ENCODE measurements at places on chromosomes 2 and 18.

DNA sequence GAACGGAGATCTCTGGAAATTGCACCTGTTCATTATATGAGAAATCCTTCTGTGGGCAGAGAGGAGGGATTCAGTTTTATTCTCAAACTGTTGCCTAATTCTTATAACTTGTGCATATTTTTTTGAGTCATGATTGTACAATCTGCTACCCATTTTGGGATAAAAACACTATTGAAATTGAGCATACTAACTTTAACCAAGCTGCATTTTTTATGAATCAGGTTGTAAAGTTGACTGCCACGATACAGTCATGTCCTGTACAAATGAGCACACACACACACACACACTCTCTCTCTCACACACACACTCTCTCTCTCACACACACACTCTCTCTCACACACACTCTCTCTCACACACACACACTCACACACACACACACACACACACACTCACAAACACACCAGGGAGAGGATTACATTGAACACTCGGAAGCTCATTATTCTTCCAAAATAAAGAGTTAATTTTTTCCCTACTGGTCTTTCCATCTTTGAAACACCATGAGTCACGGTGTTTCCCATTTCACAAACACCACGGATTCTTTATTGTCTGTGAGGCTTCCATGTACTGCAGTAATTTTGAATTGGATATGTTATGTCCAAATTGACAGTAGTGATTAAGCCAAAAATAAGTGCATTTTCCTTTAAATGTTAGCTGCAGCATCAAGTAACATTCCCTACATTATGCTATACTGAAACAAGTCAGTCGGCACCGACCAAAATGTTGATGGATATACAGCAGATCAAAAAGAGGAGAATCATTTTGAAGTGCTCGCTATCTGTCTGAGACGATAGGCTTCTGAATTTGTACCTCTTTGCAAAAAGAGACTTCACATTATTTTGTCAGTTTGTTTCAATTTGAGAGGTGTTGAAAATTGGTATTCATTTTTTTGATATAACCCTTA lies 216.9 kb downstream of the ARHGAP15 start:
- no peak for DNase-seq

DNA sequence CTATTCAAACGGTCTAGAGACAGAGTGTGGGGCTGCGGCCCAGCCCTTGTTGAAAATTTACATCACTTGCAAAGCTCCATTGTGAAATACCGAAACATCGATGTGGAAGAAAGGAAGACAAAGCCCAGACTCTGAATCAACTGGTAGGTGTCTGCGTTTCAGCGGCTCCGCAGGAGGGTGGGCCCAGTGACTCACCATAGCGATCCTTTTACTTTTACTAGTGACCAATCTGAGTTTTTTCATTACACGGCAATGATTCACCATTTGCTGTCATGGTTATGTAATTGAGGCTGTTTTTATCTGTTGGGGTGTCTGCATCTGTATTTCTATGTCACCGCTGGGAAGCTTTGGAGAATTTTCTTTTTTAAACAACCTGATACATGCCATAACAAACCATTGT lies 66.6 kb upstream of the ODC1 start:
- DNase-seq, result peak; percentile 94

DNA sequence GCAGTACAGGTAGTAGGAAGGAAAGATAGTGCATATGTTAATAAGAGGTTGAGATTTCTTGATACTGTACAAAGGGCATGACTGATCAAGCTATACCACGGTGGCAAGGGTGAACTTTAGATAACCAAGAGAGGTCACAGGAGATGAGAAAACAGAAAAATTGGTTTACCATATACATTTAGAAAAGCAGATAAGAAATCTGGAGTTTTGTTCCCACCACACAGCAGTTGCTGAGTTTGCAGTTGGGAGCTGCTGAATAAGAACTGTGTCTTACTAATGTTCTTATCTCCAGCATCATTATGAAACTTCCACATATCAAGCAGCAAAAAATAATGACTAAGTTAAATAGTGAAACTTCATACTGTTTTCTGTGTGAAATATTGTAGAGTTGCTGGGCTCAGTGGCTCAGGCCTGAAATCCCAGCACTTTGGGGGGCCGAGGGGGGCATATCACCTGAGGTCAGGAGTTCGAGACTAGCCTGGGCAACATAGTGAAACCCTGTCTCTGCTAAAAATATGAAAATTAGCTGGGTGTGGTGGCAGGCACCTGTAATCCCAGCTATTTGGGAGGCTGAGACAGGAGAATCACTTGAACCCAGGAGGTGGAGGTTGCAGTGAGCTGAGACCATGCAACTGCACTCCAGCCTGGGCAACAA lies 12.0 kb upstream of the IMPACT start:
- no peak for DNase-seq

DNA sequence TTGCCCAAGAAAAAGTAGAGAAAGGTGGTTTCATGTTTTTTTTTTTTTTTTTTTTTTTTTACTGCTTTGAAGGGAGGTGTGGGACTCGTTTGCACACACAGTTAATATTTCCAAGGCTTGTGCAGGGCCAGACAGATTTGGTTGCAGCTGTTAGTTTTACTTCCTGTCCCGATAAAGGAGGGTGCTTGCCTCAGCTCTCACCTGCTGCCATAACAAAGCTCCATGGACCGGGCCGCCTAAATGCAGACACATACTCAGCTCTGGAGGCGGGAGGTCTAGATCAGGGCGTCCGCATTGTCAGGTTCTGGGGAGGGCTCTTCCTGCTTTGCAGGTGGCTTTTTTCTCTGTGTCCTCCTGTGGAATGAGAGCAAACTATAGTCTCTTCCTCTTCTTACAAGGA lies 69.9 kb downstream of the ODC1 start:
- no peak for DNase-seq

DNA sequence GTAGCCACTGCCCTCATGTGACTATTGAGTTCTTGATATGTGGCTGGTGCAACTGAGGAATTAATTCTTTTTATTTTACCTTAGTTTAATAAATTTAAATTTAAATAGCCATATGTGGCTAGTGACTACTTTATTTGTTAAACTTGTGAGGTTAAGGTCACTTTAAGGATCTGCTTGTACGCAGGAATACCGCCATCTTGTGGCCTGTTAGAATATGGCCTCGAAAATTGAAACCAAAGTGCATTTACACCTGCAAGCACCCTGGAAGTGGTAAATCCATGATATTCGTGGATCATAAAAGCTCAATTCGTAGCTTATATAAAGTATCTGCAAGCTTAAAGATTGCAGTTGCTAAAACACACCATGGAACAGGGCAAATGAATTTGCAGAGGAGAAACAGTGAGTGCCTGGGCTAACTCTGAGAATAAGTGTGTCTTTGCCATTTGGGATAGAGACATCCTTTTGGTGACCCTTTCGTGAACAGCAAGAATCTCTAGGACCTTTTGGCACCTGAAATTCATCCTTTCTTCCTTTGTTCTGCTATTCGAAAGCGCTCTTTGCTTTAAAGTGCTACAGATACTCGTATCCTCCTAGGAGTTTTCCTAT lies 59.9 kb upstream of the REG3A start:
- DNase-seq, result peak; percentile 22

DNA sequence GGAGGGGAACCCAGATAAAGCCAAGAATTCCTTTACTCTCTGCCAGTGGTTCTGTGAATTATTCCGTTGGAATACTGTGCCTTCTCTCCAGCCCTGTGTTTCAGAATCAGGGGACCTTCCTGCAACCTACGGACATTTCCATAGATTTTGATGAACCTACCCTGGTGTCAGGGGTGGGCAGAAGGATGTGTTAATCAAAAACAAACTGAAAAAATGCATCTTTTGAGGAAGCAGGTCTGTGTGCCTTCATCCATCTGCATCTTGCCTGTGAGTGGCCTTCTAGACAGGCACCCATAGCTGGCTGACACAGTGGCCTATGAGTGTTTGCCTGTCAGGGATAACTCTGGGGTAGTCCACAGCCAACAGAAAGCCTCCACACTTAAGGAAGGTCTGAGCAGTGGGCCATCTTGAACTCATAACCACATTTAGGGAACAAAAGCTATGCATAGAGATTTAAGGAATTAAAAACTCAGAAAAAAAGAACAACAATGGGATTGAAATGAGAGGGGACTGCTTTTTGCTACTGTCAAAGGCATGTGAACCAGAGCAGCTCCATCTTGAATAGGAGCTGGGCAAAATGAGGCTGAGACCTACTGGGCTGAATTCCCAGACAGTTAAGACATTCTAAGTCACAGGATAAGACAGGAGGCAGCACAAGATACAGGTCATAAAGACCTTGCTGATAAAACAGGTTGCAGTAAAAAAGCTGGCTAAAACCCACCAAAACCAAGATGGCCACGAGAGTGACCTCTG lies 45.9 kb upstream of the ITGA6 start:
- no peak for DNase-seq

DNA sequence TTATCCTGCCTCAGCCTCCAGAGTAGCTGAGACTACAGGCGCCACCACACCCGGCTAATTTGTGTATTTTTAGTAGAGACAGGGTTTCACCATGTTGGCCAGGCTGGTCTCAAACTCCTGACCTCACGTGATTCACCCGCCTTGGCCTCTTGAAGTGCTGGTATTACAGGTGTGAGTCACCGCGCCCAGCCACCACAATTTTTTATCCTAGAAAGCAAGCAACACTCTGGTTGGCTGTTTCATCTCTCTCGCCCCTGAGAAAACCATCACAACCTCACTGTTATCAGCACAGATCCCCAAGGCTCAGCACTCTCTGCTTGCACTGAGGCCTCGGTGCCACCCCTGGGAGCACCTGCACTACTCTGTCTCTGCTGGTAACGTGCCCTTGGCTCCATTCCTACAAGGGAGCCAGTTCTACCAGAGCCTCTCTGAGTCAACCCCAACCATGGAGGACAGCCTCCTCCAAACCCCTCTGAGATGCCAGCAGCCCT lies 134.8 kb upstream of the AGAP1 start:
- DNase-seq, result no peak

GRCh38 chr2:136207030-136207623 lies 89.2 kb upstream of the CXCR4 start:
- no peak for DNase-seq

DNA sequence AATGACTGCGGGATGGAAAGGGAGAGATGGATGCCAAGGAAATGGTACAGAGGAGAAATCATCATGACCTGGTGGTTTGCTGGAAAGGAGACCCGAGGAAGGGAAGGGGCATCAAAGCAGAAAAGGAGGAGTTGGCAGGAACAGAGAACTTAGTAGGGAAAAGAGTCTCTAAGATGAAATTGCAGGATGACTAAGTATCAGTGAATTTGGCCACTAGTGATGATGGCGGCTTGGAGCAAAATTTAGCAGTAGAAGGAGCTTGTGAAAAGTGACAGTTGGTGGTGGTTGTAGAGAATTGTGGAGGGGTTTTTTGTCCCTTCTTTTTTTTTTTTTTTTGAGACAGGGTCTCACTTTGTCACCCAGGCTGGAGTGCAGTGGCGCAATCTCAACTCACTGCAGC lies 10.1 kb downstream of the METAP1D start:
- DNase-seq, result no peak

GRCh38 chr18:63144748-63145147 lies 174.8 kb downstream of the BCL2 start:
- no peak for DNase-seq

GRCh38 chr2:145750144-145750543 lies 1230.2 kb upstream of the ZEB2 start:
- no peak for DNase-seq

DNA sequence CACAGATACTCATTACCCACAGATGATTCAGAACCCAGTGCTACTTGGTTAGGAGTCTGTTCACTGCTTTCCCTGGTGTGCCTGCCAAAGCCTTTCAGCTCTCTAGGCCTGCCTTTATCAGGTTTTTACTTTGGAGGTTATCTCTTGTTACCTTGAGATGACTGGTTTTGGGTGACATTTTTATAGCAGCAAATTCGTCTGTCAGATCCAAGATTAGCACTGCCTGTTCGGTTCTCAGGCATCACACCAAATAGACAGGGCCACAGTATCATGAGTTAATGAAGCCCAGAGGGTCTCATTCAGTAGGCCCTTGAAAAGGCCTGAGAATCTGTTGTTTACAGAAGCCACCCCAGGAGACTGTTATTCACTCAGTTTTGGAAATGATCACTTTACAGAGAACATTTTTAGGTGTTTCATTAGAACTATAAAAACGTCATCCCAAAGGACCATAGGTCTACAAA lies 121.2 kb downstream of the OSBPL6 start:
- no peak for DNase-seq

DNA sequence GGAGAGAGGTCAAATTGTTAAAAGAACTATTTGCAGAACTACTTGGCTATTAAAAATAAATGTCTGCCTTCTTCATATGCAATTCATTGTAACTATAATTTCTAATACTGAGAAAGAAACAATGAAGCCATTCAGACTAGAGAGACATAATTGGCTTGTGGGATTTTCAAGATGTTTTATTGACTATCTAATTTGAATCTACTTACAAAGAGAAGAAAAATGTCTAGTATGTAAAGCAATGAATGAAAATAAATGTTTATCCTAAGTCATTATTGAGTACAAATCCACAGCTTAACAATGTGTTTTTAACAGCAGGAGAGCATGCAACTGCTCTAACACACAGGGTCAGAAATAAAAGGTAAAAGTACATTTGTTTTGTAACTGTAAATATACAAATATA lies 19.2 kb downstream of the RMP24 start:
- no peak for DNase-seq

DNA sequence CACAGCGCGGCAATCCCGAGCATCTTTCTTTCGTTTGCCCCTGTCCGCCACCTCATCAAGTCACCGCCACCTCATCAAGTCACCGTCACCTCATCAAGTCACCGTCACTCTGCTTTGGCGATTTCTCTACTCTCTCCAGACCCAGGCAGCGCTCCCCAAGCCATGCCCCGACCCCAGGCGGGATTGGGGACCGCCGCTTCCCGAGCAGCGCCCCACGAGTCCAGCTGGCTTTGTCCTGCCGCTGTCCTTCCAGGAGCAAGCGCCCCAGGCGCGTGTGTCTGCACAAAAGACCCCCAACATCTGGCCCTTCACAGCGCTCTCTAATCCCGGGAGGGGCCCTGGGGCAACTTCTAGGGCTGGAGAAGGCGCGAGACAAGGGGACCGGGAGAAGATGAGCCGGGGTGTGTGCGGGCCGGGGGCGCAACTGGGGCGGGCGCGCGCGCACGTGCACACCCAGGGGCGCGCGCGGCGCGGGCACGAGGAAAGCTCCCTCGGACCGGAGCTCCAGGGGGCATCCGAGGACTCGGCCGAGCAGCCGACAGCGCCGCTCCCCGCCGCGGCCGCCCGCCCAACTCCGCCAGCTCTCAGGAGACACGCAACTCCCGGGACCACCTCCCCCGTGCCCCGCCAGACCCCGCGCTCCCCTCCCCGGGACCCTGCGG lies 633 bp upstream of the RNF152 start:
- no peak for DNase-seq

DNA sequence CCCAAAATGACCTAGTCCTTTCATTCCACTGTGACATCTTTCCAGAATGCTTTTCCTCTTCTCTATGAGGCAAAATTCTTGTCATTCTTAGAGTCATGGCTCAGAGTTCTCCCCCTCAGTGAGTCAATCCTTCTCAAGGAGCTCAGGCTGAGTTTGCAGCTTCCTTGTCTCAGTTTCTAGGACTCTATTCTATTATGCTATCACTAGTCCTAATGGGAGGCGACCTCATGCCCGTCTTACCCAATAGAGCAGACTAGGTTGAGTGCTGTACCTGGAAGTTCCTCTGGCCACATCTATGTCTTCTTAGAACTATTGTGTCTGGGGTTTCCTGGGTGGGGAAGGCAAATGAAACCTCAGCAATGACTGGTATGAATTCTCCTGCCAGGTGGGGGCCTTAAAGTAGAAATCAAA lies 51.5 kb downstream of the HAUS1 start:
- peak; percentile 82 for DNase-seq

GRCh38 chr2:102350137-102350793 lies 5.3 kb upstream of the IL18R1 start:
- no peak for DNase-seq

All from HS-27A (cell line).